ENCODE measurements at places on chromosomes 3 and 15.
A peak's percentile ranks its signal among the peaks of the same experiment; 100 is the strongest.

- H3K36me3 ChIP-seq, result peaks cover 3% of the 10 kb centered on the region
- no peak for DNase-seq
- no peak overlapping the region for H3K4me3 ChIP-seq
- peaks cover 3% of the 10 kb centered on the region for H3K4me1 ChIP-seq
- H3K27me3 ChIP-seq, result no peaks in the 10 kb centered on the region
Measured at GRCh38 chr3:158509891-158510290, 61.1 kb upstream of the MLF1 start.

GRCh38 chr15:44537735-44538240, 841 bp downstream of the EIF3J start:
- peaks cover 14% of the 10 kb centered on the region for H3K36me3 ChIP-seq
- peak overlapping the region; percentile 86 for H3K4me3 ChIP-seq
- peaks cover 49% of the 10 kb centered on the region for H3K4me1 ChIP-seq
- no peak for DNase-seq
- H3K27me3 ChIP-seq, result no peaks in the 10 kb centered on the region

DNA sequence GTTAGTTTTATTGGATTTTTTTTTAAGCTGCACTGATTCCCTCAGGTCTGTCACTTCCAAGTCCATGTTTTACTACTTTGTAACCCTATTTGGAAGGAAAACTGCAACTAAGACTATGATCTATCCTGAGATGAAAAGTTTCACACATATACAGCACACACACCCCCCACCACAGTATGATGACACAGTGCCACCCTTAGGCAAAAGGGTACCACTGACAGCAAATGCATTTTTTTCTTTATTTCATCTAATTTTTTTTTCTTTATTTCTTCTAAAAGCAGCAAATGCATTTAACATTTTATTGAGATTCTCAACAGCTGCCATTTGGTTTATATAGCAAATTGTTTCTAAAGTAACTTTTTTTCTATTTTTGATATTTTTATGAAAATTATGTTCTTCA, 21.2 kb downstream of the NGRN start:
- no peaks in the 10 kb centered on the region for H3K36me3 ChIP-seq
- no peak for DNase-seq
- H3K27me3 ChIP-seq, result no peaks in the 10 kb centered on the region
- peaks cover 10% of the 10 kb centered on the region for H3K4me1 ChIP-seq
- no peak overlapping the region for H3K4me3 ChIP-seq

DNA sequence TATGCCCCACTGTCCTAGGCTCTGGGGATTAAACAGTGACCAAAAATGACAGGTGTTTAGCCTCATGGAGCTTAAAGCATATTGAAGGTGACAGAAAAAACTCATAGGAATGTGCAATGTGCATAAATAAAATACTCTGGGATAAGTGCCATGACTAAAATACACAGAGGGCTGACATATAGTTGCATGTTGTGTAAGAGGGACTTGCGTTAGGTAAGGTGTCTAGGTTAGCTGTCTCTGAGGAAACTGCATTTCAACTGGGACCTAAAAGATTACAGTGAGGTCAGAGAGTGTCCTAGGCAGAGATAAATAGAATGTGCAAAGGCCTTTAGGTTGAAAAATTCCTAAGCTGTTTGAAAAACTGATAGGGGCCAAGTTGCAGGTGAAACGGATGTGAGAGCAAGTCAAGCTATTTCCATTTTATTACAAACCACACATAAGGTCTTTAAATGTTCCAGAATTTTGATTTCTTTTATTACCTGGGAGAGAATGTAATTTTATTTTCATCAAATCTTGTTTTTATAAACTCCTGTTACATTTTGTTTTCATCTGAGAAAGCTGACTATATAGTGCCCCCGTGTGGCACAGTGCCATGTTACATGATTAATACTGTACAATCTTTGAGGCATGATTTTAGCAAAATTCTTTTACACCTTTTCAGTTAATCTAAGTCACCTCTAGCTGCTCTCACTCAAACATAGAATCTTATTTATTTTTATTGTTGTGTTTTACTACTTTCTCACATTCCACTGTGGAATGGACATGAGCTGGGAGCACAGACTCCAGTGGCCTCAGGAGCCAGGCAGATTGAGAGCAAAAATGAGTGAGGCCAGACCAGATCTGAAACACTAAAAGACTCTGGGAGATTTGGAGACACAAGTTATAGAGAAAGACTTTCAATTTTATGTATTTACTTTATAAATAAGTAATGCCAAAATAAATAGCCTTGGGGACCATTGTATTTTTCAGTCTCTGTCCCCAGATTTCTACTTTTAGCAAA, 259.6 kb upstream of the ZNF717 start:
- no peaks in the 10 kb centered on the region for H3K36me3 ChIP-seq
- H3K4me3 ChIP-seq, result peak overlapping the region; percentile 27
- H3K27me3 ChIP-seq, result no peaks in the 10 kb centered on the region
- H3K4me1 ChIP-seq, result peaks cover 35% of the 10 kb centered on the region

Data from osteocyte (in vitro differentiated cells).